ENCODE measurements at places on chromosomes 1 and 21.
A peak's percentile ranks its signal among the peaks of the same experiment; 100 is the strongest.

DNA sequence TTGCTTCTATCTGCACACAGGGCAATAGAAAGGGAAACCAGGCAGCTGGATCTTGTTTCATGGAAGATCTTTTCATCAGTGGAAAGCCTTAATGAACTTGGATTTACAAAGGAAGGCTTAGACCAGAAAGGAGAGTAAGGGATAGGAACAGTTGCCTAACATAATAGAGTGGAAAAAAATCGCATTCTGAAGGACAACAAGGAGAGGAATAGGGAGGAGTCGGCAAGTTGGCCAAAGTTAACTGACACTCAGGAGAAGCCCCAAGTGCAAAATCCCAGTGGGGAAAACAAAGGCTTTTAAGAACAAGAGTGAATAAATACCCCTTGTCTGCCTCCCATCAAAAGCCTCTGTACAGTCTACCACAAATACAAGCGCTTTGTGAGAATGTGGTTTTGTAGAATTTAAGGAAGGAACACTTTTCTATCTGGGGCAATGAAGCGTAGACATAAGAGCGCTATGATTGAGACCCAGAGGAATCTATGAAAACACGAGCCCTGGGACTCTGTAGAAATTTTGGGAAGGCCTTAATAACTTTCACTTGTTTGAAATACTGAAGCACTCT is 74.1 kb downstream of the ZNF648 start:
- no peak for DNase-seq

- DNase-seq: peak; percentile 69
These were observed 3.1 kb upstream of the BLACAT1 start for GRCh38 chr1:205458777-205459566.

DNA sequence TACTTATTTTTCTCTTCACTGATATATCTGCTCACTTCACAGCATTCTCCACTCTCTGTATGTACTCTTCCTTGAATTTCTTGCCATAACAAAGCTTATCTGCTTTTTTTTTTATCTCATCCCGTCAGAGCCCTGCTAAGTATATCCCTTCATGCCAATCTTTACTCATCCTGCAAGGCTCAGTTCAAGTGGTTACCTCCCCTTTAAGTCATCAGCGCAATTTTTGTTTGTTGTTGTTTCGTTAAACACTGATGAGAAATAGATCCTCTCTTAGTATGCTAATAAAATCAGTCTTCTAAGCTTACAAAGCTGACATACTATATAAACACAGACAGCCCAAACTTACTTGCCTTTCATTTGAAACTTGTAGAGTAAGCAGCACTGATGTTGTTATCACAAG is 17.8 kb downstream of the COL24A1 start:
- no peak for DNase-seq

GRCh38 chr1:207025146-207025880 is 7.2 kb downstream of the C1orf116 start:
- peak; percentile 57 for DNase-seq

GRCh38 chr1:35564037-35564883 is 6.7 kb downstream of the NCDN start:
- DNase-seq: peak; percentile 67

Data from ACHN (cell line).